ENCODE measurements at places on chromosomes 2 and 18.
A peak's percentile ranks its signal among the peaks of the same experiment; 100 is the strongest.

DNA sequence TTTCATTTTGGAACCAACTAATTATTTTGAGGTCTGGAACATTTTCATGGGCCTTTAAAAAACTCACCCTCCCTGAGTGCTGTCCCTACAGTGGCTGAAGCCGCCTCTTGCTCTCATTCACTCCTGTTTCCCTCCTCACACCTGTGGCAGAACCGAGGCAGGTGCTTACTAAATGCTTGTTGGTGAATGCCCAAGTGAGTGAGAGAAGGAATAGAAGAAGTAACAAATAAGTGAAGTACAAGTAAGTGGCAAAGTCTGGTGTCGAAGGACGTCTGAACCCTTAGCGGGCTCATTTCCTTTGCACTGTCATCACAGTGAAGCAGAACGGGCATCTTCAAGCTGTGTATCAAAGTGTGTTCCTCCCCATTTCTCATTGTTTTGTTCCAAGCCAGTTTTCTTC lies 135.2 kb downstream of the RHBDD1 start:
- DNase-seq: no peak

DNA sequence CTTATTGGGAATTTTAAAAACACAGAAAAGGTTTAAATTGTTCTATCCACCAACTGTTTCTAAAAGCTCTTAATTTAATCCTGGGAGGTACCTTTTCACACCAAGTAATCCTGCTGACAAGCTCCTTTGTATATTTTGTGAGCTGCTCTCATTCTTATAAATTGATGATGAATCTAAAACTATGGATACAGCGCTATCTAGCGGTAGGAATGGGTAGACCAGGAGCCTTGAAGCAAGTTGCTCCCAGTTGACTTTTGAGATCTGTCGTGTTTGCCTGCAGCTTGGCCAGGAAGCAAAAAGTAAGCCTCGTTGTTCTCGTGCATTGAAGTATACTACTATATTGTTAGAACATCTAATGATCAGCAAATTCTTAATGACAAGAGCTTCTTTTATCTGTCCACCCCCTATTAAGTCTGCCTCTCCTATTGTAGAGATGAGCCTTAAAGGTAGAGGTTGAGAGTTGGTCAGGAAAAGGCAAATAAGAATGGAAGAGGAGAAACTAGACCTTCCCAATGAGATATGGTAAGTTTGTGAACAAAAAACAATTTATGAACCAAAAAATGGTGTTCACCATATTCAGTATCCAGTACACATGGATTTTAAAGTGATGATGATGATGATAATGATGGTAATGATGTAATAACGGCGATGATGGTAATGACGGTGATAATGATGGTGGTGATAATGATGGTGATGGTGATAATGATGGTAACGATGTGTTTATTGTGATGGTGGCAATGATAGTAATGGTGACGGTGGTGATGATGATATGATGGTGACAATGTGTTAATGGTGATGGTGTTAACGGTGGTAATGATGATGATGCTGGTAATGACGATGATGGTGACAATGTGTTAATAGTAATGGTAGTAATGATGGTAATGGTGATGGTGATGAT lies 212.1 kb upstream of the NCKAP5 start:
- DNase-seq: peak; percentile 48

- no peak for DNase-seq
Measured at GRCh38 chr2:42317486-42317885, 43.5 kb downstream of the COX7A2L start.

- no peak for DNase-seq
Measured at GRCh38 chr2:63046961-63047320, 3.7 kb upstream of the OTX1 start.

- no peak for DNase-seq
Measured at GRCh38 chr2:164522561-164522981, 98.7 kb downstream of the GRB14 start.

GRCh38 chr2:233424154-233424951 lies 70.1 kb downstream of the DGKD start:
- DNase-seq: no peak

Data from SK-N-SH (cell line).